Esophagus squamous epithelium (tissue), 5 donors: ENCODE measurements at places on chromosomes 7 and 10.

DNA sequence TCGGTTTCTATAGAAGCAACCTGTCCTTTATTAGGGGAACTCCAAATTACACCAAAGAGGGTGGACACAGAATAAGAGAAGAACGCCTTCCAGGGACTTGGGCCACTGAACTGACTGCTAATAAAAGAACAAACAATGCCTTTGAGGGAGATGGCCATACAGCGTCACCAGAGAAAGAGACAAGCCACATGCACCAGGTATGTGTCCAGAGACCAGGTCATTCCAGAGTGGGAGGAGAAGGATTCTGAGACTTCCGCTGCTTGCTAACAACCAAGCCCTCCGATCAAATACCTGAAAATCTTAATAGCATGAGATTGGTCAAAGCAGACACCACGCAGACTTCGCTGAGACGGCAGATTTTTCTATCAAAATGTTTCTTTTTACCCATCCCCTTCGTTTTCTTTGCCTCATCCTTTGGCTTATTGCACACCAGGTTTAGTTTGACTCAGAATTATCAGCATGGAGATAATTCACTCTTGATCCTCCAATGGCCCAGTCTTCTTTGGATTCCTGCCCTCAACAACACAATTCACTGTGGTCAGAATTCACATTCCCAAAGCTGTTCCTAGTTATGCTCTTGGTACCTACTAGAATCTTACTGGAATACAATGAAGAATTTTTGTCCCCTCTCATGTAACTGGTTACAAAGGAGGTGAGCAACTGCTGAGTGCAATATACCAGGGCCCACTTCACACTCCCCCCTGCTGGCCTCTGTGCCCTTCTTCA lies 87.4 kb upstream of the DDC start:
- no peak for DNase-seq

GRCh38 chr10:34539533-34540315 lies 275.4 kb downstream of the PARD3 start:
- no peak for DNase-seq

DNA sequence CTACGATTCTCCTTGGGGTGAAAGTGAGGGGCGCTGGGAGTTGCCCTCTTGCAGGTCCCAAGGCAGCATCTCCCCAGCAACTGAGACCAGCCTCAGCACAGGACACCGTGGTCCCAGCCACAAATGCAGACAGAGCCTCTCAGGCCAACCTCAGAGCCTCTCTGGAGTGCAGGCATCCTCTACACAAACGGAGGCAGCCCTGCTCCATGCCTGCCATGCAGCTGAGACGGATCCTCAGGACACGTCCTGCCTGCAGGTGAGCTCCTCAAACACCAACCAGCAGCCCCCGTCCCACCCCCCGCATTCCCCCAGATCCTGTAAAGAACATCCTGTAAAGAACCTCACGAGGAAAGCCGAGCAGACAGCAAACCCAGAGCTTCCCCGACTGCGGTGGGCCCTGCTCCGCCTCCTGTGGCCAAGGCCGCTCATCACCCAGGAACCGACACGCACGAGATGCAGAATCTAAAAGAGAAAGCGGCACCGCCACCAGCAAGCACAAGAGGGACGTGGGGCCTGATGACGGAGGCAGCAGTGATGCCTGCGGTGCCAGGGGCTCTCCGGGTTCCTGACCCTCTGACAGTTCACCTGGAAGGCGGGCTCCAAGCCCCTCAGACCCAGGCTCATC lies 186.9 kb downstream of the PTPRN2 start:
- DNase-seq = no peak

- no peak for DNase-seq
Observed at GRCh38 chr7:156324201-156324600, 316.4 kb upstream of the RNF32 start.

GRCh38 chr7:77368974-77369373 lies 47.2 kb downstream of the GSAP start:
- DNase-seq = no peak

- no peak for DNase-seq
Observed at GRCh38 chr7:83593921-83594475, 54.9 kb downstream of the SEMA3E start.

DNA sequence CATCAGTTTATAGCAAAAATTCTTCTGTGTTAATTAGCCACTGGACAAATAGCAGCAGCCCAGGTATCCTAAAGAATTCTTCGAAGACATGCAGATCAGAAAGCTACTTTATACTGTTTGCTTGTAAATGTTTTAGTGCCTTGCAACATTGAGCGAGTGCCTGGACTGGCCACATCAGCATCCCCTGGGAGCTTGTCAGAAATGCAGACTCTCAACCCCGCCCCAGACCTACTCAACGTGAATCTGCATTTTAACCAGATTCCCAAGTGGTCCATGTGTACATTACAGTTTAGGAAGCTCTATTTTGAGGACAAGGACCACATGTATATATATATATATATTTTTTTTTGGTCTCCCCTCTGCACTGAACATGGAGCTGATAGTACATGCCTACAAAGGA lies 18.5 kb upstream of the PLEKHS1 start:
- DNase-seq = no peak

- DNase-seq = no peak
Observed at GRCh38 chr10:42488416-42488815, 150.0 kb downstream of the ZNF33B start.

DNA sequence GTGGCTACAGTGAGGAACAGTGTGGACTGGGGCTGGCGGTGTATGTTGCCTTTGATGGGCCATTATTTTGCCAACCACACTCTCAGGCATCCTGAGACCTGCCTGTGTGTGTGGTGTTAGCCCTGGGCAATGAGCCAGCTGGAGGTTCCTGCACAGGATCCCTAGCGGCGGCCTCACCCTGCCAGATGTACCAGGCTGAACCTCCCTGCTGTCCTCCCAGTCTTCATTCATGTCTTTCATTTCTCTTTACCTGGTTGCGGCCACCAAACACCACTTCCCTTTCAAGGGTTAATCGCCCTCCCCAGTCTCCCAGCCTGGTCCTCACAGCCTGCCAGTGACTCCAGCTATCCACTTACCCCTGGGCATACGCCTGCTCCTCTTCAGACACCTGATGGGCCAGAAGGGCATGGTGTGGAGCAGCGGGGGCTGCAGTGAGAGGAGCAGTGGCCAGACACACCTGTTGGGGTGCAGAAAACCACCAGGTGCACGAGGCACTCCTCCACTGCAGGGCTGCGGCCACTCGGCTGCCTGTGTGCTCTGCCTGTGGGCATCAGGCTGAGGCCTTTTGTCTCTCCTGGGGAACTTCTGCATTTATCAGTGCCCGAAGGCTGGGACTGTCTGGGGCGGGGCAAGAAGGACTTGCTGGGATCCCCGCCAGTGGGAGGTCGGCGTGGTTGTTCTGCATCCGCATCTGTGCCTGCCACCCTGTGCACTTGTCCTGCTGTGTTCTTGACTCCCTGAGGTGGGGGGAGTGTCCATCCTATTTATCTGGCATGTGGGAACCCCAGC lies 111.6 kb downstream of the ARHGAP22 start:
- DNase-seq = no peak

- DNase-seq = no peak
Observed at GRCh38 chr10:47294501-47294900, 5.5 kb upstream of the GDF10 start.

- no peak for DNase-seq
Observed at GRCh38 chr10:132699411-132700155, 86.4 kb downstream of the NKX6-2 start.

DNA sequence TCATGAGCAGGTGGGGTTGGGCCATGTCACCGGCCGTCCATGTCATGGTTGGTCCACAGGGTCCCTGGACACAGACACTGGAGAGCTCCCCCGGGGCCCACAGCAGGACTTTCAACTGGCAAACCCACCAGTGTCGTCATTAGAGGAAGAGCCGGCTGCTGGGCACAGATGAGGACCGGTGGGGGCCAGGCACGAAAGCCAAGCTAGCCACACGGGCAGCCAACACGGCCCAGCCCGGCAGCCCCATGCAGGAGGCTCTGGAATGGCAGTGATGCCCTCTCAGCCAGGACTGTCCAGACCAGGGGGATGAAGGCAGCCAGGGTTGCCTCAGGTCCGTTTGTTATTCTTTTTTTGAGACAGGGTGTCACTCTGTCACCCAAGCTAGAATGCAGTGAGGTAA lies 21.1 kb upstream of the UNCX start:
- no peak for DNase-seq

- DNase-seq = no peak
Observed at GRCh38 chr10:79055892-79056291, 12.9 kb upstream of the ZMIZ1 start.

DNA sequence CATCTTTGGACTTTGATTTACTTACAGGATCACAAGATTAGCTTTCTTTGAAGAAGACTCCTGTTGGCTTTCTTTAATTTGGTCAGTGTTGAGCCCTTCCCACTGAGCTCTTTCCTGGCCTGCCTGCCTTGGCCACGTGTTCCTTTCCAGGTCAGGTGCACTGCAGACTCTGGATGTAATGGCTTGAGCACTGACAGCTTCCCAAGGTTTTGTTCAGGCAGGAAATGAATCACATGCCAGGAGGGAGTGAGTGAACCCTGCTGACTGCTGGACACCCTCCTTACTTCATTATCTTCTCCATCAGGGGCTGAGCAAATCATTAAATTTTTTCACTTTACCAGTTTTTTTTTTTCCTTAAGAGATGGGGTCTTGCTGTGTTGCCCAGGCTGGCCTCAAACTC lies 29.8 kb downstream of the SNX10 start:
- no peak for DNase-seq

DNA sequence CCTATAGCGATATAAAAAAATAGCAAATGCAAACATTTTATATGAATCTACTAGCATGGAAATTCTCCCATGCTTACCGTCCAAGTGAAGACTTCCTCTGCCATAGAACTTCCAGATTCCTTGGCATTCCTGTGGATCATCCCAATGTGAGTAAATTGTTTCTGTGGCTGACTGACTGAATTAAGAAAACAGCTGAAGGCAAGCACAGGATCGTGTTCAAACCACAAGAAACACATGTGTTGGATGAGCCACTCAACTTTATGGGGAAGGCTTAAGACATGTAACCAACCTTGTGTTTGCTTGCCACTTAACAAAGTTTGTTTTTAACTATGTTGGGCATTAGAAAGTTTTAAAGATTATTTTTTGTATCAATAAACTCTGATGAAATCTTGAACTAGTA lies 2.6 kb upstream of the MYPN start:
- no peak for DNase-seq

DNA sequence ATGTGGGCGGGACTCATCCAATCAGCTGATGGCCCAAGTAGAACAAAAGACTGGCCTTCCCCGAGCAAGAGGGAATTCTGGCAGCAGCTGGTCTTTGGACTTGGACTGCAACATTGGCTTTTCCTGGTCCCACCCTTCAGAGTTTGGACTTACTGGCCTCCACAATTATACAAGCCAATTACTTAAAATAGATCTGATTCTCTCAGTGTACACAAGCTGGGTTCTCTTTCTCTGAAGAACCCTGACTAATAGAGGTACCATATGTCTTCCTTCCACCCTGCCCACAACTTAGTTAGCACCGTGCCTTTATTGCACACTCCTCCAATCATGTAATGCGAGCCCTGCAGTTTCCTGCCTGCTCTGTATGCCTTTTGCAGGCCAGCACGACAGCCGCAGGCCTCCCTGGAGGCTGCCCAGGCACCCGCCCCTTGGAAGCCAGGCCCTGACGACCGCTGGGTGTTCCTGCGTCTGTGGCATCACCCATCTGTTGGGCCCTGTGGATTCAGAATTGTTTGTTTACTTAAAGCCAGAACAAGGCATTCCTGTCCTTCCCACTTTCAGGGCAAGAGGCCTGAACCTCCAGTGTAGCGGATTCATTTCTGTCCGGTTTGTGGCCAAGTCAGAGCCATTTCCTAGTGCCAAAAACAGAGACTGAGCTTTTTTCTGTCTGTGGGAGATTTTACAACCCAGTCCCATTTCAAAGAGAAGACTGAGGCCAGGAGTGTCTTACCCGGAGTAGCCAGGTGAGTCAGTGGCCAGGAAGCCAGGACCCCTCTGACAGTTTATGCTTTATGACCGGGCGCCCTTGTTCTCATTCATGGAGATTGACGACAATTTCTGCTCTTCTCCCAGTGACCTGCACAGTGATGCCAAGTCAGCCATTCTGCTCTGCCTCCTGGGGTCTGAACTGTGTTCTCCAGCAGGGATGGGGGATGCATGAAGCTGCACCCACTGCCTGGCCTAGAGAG lies 968 bp upstream of the INMT start:
- DNase-seq = no peak

DNA sequence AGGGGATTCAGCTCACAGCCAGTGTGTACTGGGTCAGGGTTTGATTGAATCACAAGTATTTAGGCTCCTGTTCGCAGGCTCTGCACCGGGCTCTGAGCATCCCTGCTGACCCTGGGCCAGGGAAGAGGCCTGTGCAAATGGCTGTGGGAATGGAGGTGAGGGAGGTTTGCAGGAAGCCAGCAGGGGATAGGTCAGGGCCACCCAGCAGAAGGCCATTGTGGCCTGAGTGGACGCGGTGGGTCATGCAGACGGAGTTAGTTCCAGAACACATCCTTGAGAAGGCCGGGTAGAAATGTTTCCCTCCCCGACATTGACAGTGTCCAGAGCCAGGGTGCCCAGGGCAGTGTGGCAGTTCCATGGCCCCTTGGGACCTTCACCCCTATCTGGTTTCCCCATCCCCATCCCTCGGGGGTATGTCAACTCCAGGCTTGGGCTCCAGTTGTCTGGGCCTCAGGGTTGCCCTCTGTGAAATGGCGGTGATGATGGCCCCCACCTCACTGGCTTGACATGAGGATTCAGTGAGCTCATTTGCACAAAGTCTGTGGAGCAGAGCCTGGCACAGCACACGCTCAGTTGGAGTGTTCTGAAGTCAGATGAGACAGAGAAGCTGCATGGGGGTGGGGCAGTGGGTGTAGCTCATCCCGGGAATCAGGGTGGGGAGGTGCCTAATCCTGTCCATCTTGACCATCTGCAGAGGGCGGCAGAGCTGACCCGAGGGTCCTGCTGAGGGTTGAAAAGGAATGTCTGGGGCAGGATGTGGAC lies 107.6 kb downstream of the ADCY1 start:
- no peak for DNase-seq

GRCh38 chr10:88216976-88217375 lies 353.6 kb downstream of the PTEN start:
- no peak for DNase-seq

- DNase-seq = no peak
Observed at GRCh38 chr7:10521306-10521705, 452.4 kb upstream of the PHF14 start.

- DNase-seq = no peak
Observed at GRCh38 chr7:43692582-43693373, 36.5 kb downstream of the COA1 start.

GRCh38 chr10:124517931-124518330 lies 56.3 kb downstream of the LHPP start:
- DNase-seq = no peak

- no peak for DNase-seq
Observed at GRCh38 chr7:116800594-116800993, 61.8 kb upstream of the CAPZA2 start.

- DNase-seq = no peak
Observed at GRCh38 chr10:48446785-48447184, 140.3 kb downstream of the MAPK8 start.

GRCh38 chr7:79410345-79410744 lies 43.1 kb downstream of the MAGI2 start:
- DNase-seq = no peak

GRCh38 chr7:16402940-16403339 lies 18.4 kb downstream of the CRPPA start:
- no peak for DNase-seq
